ENCODE measurements at places on chromosomes 3 and 15.
A peak's percentile ranks its signal among the peaks of the same experiment; 100 is the strongest.

DNA sequence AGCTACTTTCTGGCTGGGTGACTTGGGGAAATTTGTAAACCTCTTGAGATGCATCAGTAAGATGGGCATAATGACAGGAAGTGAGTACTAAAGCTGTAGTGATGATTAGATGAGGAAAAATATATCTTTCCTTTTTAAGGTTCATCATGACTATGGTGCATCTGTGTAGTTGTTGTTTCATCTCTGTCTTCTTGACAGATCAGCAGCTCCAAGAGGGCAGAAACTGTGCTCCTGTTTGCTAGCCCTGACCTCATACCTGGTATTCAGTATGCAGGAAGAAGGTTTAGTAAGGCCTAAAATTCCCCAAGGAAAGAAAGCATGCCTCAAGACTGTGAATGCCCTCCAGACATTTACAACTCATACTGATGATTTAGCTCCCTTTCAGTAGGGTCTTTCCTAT, 82.5 kb upstream of the PSMD6 start:
- DNase-seq = no peak

- DNase-seq = peak; percentile 33
These were observed 2.2 kb downstream of the STARD9 start for GRCh38 chr15:42577514-42578031.

DNA sequence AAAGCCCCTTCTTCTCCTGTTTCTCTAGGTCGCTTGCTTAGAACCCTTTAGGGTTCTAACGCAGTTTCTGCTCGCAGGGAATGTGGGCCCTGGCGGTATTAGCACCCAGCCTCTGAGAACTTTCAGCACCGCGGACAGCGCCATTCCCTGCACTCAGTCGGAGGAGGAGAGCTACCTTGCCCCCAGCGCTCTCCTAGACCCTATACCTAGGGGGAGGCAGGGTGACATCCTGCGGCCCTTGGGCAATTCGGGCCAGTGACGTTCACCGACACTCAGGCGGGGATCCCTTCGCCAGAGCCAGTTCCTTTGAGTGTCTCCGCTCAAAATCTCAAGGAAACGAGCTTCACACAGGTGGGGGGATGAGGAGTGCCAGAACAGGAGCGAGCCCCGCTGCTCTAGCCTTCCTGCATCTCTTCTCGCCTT, 1.3 kb downstream of the SLC7A14 start:
- peak; percentile 64 for DNase-seq

DNA sequence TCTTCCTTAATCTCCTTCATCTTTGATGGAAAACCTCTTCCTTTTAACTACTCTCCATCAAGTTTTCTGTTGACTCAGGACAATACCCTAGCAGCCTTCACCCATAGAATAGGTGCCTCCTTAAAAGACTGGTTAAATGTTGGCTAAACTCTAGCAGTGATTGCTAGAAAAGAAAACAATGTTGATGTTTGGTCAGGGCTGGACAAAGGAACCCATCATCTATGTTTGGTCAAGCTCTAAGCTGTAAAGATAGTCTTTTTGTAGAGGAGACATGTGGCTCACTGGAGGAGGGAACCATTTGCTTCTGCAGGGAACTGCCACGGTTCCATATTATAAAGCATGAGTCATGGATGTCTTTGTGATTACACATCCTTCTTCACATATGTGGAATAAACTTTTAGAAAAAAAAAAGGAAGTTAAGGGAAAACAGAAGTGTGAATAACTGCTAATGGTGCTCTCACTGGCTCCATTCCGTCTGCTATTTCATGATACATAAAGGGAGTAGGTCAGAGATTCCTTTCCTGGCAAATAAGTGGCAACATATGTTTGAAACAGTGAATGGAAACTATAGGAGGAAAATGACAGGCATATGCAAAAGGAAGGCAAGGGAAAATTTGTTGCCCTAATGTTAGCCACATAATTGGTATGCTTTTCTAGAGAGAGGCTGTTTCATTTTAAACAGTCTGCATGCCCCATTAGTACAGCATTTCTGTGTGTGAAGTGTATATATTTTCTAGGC, 78.2 kb downstream of the CMSS1 start:
- no peak for DNase-seq
